ENCODE measurements at places on chromosomes 1 and 21. TPM values are rescaled to one million over a fixed set of nuclear protein-coding genes. Genes with fewer than 3 reads are reported as not detected.

Gene MROH9
- polyA plus RNA-seq = not detected

Gene FAM110D
- polyA plus RNA-seq = not detected

Gene LHX8
- polyA plus RNA-seq = not detected

Gene PPFIA4
- polyA plus RNA-seq = not detected

Gene CLCA1
- not detected for polyA plus RNA-seq

Gene OLFM3
- polyA plus RNA-seq = not detected

Gene CYP4X1
- not detected for polyA plus RNA-seq

All from IgD-negative memory B cell (primary cell).